ENCODE measurements at places on chromosomes 11 and 22.

DNA sequence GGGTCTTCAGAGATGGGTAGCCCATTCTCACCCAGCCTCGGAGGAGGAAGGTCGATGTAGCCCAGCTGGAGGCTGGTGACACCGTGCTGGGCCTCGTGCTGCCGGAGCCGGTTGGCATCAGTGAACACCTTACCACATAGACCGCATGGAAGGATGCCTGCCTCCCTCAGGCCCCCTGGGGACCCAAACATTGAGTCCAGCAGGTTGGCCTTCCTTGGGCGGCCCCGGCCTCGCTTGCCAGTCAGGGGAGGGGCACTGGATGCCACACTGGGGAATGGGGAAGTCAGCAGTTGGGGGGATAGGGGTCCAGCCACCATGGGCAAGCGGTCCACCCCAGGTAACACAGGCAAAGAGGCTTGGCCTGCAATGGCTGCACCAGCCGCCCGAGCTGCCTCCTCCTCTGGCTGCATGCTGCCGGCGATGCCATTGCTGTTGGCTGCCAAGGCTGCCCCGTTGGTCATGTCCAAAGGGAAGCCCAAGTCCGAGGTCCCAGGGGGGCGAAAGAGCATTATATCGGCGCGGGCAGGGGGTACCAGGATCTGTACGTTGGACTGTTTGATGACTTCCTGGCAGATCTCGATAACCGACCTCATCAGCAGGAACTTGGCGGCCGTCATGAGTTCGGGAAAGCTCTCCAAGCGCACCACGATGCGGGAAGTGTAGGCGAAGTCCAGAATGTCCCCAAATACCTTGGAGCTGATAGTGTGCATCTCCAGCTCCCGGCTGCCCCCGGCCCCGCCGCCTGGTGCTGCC lies 1.4 kb downstream of the PATZ1 start:
- no peaks in the 10 kb centered on the region for H3K27me3 ChIP-seq
- H3K4me3 ChIP-seq = peak overlapping the region; percentile 85
- H3K4me1 ChIP-seq = peaks cover 74% of the 10 kb centered on the region
- peak; percentile 35 for DNase-seq
- peak overlapping the region; percentile 96 for H3K27ac ChIP-seq

DNA sequence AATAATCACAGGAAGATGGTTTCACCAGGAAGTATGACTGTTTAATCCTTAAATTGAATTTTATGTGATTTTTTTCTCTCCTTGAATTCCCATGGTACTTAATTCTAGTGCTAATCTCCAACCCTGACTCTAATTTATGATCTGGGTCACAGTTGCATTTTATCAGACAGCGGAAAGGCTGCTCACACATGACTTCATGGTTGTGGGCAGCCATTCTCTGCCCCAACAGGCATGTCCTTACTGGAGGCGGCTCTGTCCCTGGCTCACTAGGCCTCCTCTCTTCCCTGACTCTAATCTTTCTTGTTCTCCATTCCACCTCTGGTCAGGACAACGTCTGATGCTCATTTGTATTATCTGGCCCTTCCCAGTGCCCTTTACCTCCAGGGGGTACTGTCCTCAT lies 184.4 kb downstream of the CHST1 start:
- no peaks in the 10 kb centered on the region for H3K36me3 ChIP-seq
- H3K27me3 ChIP-seq = peaks cover 78% of the 10 kb centered on the region
- DNase-seq = no peak

DNA sequence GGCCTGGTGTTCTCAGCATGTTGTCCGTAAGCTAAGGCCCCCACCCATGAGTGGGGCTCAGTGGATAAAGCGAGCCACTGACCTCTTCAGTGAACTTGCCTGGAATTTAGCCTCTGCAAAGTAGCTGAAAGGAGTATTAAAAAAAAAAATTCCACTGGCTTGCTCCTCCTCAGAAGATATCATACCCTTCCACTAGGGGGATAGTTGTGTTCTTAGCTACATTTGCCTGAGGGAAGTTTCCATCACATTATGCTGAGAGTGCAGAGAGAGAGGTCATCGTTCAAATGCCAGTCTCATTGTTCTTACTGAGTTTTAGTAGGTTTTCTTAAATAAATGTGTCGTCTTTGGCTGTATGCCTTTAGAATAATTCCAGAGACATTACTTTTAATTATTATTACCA lies 879.7 kb downstream of the JRKL start:
- no peaks in the 10 kb centered on the region for H3K4me1 ChIP-seq
- H3K27me3 ChIP-seq = no peaks in the 10 kb centered on the region
- H3K27ac ChIP-seq = no peak overlapping the region
- H3K36me3 ChIP-seq = no peaks in the 10 kb centered on the region
- no peak overlapping the region for H3K4me3 ChIP-seq
- DNase-seq = no peak

DNA sequence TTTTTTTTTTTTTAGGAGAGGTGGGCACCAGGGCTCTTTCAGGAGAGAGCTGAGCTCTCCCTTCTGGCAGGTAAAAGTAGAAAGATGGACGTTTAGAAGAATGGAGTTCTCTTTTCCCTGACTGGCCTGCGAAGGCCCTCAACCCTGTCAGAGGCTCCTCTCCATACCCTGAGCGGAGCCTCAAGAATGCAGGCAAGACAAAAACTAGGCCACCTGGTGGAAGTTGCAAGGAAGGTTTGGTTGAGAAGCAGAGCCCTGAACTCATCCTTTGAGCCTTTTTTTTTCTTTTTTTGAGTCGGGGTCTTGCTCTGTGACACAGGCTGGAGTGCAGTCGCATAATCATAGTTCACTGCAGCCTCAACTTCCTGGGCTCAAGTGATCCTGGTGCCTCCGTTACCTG lies 1.4 kb downstream of the OTOG start:
- no peak overlapping the region for H3K4me3 ChIP-seq
- H3K4me1 ChIP-seq = peaks cover 5% of the 10 kb centered on the region
- H3K27ac ChIP-seq = no peak overlapping the region
- no peak for DNase-seq

GRCh38 chr11:121932646-121933185 lies 183.3 kb downstream of the BLID start:
- H3K36me3 ChIP-seq = no peaks in the 10 kb centered on the region
- H3K4me3 ChIP-seq = no peak overlapping the region
- no peaks in the 10 kb centered on the region for H3K27me3 ChIP-seq
- H3K27ac ChIP-seq = no peak overlapping the region
- DNase-seq = no peak
- H3K4me1 ChIP-seq = peaks cover 19% of the 10 kb centered on the region

- H3K4me3 ChIP-seq = peak overlapping the region; percentile 32
- DNase-seq = peak; percentile 20
- peak overlapping the region; percentile 82 for H3K27ac ChIP-seq
- H3K36me3 ChIP-seq = peaks cover 29% of the 10 kb centered on the region
Observed at GRCh38 chr22:20867179-20868024, 8.6 kb downstream of the SNAP29 start.

DNA sequence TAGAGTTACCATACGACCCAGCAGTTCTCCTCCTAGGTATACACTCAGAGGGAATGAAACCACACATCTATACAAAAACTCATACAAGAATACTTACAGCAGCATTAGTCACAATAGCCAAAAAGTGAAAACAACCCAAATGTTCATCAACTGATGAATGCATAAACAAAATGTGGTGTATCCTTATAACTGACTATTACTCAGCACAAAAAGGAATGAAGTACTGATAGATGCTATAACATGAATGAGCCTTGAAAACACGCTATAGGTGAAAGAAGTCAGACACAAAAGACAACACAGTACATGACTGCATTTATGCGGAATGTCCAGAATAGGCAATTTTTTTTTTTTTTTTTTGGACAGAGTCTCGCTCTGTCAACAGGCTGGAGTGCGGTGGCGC lies 23.1 kb downstream of the NCAPD3 start:
- no peaks in the 10 kb centered on the region for H3K4me1 ChIP-seq
- DNase-seq = no peak
- H3K4me3 ChIP-seq = no peak overlapping the region

- H3K4me3 ChIP-seq = peak overlapping the region; percentile 83
- H3K4me1 ChIP-seq = peaks cover 48% of the 10 kb centered on the region
- H3K27me3 ChIP-seq = no peaks in the 10 kb centered on the region
- H3K27ac ChIP-seq = peak overlapping the region; percentile 95
- no peaks in the 10 kb centered on the region for H3K36me3 ChIP-seq
Observed at GRCh38 chr11:67468456-67468758, 644 bp downstream of the TMEM134 start.

GRCh38 chr11:118215262-118215661 lies 9.5 kb downstream of the JAML start:
- H3K4me1 ChIP-seq = peaks cover 24% of the 10 kb centered on the region
- H3K27me3 ChIP-seq = no peaks in the 10 kb centered on the region
- no peaks in the 10 kb centered on the region for H3K36me3 ChIP-seq
- DNase-seq = no peak
- peak overlapping the region; percentile 31 for H3K27ac ChIP-seq

DNA sequence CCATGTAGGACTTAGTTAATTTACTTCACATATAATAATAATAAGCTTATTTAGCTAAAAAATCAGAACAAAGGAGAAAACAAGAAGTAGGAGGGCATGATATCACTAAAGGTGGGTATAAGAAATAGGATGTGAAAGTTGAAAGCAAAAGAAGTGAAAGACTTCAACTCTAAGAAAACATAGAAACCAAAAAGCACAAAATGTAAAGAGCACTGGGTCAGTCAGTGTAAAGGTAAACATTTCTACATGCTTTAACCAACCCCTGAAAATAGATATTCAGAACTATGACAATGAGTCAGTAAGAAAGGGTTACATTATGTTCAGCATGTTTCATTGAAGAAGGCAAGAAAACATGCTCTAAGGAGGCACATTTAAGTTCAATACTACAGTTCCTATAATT lies 298.8 kb downstream of the SWAP70 start:
- H3K27me3 ChIP-seq = no peaks in the 10 kb centered on the region
- no peak overlapping the region for H3K27ac ChIP-seq
- no peak for DNase-seq

- peaks cover 4% of the 10 kb centered on the region for H3K36me3 ChIP-seq
- no peaks in the 10 kb centered on the region for H3K27me3 ChIP-seq
- H3K4me1 ChIP-seq = peaks cover 67% of the 10 kb centered on the region
- no peak for DNase-seq
- H3K4me3 ChIP-seq = no peak overlapping the region
Observed at GRCh38 chr11:12890476-12890875, 118.6 kb upstream of the RASSF10 start.

DNA sequence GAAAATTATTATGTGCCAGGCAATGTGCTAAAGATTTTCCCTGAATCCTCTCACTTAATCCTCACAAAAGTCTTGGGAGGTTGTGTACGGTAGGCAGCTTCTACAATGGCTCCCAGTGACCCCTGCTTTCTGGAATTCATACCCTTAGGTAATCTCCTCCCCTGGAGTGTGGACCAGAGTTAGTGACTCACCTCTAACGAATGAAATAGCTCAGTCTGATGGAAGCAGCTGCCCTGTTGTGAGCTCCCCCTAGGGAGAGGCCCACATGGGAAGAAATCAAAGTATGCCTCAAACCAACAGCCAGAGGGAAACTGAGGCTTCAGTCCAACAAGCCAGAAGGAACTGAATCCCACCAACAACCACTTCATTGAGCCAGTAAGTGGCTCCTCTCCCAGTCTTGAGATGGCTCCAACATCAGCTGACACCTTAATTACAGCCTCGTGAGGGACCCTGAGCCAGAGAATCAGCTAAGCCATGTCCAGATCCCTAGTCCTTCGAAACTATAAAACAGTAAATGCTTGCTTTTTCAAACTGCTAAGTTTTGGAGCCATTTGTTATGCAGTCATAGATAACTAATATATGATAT lies 98.9 kb upstream of the ISX start:
- H3K27me3 ChIP-seq = peaks cover 25% of the 10 kb centered on the region
- no peak overlapping the region for H3K27ac ChIP-seq
- H3K4me1 ChIP-seq = no peaks in the 10 kb centered on the region
- no peaks in the 10 kb centered on the region for H3K36me3 ChIP-seq
- DNase-seq = no peak

- DNase-seq = no peak
- no peaks in the 10 kb centered on the region for H3K4me1 ChIP-seq
- H3K36me3 ChIP-seq = no peaks in the 10 kb centered on the region
- no peaks in the 10 kb centered on the region for H3K27me3 ChIP-seq
Observed at GRCh38 chr11:88683024-88683423, 345.5 kb upstream of the CTSC start.

GRCh38 chr11:19912958-19913892 lies 200.6 kb downstream of the NAV2 start:
- H3K36me3 ChIP-seq = no peaks in the 10 kb centered on the region
- no peak for DNase-seq
- peak overlapping the region; percentile 38 for H3K27ac ChIP-seq
- H3K4me1 ChIP-seq = peaks cover 43% of the 10 kb centered on the region
- H3K4me3 ChIP-seq = no peak overlapping the region
- H3K27me3 ChIP-seq = no peaks in the 10 kb centered on the region

DNA sequence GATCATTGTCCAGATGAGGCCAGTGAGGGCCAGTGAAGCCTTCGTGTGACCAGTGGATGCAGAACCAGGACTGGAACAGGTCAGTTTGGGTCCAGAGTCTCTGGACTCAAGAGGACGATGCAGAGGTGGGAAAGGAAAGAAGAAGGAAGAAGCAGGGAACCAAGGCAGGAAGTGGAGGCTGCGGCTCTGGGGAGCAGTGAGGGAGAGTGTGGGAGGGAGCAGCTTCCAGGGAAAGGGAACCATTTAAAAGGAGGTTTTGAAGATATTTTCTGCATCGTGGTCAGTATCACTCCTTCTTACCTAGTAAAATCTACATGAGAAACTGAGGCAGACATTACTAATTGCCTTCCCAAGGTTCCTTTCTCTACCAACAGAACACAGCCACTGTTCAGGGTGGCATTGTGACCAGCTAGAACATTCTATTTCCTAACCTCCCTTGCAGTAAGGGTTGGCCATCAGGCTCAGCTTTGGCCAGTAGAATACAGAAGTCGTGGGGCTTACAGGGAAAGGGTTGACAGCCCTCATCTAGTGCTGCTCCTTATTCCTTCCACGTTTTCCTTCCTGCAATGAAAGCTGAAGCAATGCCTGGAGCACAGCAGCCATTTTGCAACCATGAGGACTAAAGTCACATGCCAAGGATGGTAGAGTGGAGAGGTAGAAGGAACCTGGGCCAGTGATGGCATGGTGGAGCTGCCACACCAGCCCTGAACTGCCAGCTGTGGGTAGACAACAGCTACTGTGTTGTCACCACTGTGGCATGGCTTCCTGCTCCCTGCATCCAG lies 29.1 kb upstream of the LINC01488 start:
- H3K27ac ChIP-seq = no peak overlapping the region
- no peak for DNase-seq
- H3K36me3 ChIP-seq = no peaks in the 10 kb centered on the region
- H3K4me1 ChIP-seq = peaks cover 35% of the 10 kb centered on the region
- no peaks in the 10 kb centered on the region for H3K27me3 ChIP-seq
- H3K4me3 ChIP-seq = no peak overlapping the region

DNA sequence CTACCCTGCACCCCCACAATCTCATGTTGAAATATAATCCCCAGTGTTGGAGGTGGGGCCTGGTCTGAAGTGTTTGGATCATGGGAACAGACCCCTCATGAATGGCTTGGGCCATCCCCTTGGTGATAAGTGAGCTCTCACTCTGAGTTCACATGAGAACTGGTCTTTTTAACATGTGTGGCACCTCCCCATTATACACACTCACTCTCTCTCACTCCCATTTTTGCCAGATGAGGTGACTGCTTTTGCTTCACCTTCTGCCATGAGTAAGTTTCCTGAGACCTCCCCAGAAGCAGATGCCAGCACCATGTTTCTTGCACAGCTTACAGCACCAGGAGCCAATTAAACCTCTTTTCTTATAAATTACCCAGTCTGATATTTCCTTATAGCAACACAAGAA lies 32.1 kb upstream of the DRD2 start:
- H3K27me3 ChIP-seq = peaks cover 46% of the 10 kb centered on the region
- H3K4me1 ChIP-seq = no peaks in the 10 kb centered on the region
- no peak overlapping the region for H3K4me3 ChIP-seq
- H3K36me3 ChIP-seq = no peaks in the 10 kb centered on the region
- no peak overlapping the region for H3K27ac ChIP-seq

All from left ventricle myocardium inferior (tissue), 1 donor.